ENCODE measurements at places on chromosomes 6 and 20.

DNA sequence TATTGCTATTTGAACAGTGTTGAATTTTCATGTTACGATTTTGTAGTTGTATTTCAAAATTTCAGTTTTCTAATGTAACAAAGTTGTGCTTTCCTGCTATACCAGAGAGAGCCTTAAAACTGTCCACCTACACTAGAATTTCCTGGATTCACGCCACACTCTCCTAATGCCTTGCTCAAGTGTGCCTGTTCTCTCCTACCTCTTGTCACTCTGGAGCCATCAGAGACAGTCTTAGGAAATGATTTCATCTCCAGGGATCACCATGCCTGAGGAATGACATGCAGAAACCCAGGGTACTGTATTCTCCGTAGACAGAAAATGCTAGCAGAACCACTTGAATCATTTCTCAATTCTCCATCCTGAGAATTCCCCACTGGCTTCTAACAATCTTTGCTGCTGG, 667.6 kb downstream of the KIF16B start:
- no peak for ATAC-seq

DNA sequence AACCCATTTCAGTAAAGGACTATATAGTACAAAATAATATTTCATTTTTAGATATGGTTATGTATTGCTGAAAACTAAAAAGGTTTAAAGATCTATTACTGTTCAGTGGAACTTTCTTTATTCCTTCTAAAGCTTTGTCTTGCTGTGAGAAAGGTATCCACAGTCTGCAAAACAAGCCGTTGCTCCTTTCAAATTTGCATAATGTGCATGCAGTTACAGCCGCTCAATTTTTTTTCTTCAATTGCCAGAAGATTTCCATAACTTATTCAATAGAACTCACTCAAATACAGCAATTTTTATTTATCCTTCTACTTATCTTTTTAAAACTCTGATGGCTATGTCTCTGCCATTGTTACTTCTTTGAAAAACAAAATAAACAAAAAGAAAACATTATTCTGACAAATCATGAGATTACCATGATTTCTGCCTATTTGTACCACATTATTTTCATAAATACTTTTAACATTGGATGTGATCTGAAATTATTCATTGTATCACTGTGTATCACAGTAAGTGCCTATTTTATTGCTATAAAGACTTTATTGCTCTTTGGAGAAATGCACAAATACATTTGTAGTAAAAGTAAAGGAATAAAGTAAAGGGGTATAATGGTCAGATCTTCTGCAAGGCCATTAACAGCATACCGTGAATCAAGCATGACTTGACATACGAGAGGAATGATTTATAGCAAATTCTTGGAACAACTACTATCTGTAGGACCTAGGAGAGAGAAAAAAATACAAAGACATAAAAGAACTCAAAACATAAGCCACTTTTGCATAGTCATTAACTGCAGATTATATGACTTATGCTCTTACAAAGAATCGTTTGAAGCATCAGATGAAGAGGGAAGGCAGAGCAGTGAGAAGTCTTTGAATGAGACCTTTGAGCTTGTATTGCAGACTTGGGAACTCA, 29.6 kb upstream of the HBS1L start:
- ATAC-seq: no peak

- ATAC-seq: peak; percentile 100
Observed at GRCh38 chr6:29011276-29011734, 6.2 kb upstream of the ZNF311 start.

GRCh38 chr6:39093149-39093708, 21.8 kb downstream of the SAYSD1 start:
- ATAC-seq: no peak

DNA sequence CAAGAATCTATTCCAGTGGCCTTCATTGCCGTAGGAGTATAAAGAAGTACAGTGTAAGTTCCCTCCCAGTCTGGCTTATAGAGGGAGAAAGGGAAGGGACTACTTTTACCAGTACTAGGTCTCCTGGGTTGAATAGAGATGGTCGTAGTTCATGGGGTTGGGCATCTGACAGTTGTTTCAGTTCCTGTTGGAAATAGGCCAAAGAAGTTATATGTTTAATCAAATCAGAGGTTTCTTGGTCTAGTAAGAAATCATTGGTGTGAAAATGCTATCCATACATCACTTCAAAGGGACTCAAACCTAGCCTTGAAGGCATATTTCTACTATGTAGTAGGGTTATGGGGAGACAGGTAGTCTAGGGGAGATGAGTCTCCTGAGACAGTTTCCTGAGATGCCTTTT, 45.6 kb upstream of the MAN1A1 start:
- no peak for ATAC-seq

- ATAC-seq: no peak
Observed at GRCh38 chr6:105869835-105870440, 216.2 kb upstream of the PRDM1 start.

- ATAC-seq: peak; percentile 15
Observed at GRCh38 chr6:156822747-156823206, 45.6 kb downstream of the ARID1B start.

- ATAC-seq: no peak
Observed at GRCh38 chr6:154243793-154244750, 112.5 kb downstream of the IPCEF1 start.

GRCh38 chr6:13765570-13765969, 48.8 kb downstream of the MCUR1 start:
- peak; percentile 39 for ATAC-seq

DNA sequence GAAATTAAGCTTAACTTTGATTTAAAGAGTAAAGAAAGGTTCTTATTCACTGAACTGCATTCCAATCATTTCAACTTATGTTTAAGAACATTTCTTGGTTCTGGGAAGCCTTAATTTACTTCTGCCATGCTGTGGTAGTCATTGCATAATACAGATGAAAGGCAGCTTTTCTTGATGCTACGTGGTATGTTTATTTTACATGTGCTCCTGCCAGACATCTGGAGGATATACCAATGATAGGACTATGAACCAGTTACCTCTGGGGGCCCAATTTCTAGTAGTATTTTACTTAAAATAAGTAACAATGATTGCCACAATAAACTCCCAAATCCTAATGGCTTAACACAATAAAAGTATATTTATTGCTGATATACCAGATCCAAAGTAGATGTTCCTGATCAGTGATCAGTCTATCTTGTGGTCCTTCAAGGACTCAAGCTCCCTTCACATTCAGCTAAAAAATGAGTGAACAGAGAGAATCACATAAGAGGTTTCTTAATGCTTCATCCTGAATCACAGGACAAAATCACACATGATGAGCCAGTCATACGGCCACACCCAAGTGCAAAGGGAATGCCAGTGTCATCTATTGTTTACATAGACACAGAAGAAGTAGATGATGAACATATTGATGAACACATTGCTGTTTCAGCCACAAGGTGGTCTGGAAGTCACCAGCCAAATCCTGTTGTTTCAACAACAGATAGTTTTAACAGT, 56.5 kb upstream of the CCN2 start:
- ATAC-seq: no peak

DNA sequence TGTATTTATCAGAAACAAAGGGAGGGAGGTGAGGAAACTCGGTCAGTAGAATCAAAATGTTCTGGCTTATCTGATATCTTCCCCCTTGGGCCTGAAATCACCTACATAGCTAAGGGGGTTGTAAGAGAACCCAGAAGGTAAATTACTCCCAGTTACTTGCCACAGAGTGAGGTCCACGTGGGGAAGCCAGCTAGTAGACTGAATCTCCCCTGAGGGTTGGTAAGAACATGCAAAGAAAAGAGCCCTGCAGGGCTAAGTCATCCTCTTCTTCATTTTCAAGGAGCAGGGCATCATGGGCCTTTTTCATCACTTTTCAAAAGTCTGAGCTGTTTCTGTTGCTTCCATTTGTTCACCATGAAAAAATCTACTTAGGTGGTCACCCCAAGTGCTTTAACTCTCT, 115.4 kb downstream of the QRSL1 start:
- no peak for ATAC-seq

DNA sequence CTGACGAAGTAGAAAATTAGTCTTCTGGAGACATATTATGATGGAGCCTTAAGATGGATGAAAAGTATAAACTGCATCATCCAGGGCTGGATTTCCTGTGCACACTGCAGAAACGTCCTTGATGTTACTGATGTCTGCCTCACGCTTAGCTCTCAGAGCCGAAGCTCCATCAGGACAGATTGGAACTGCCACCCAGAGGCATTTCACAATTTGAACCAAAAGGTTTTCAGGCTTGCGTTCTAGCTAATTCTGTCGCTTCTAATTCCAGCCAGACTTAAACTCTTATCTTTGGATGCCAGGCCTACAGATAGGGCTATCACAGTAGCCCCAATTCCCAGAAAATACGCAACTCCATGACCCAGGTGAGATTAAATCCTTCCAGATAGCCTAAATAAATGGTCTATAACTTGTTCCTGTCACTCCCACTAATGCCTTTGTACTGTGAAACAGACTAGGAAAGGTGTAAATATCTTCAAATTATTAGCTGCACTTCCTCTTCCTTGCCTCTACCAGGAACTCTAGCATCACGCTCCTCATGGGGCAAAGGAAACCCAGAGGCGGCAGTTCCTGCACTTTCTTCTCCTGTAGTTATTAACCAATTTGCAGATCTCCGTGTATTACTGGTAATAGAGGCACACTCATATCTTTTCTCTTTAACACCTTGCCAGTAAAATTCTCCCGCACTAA, 634.6 kb downstream of the PRKN start:
- ATAC-seq: no peak

GRCh38 chr6:126747728-126748540, 370.5 kb upstream of the RSPO3 start:
- ATAC-seq: peak; percentile 95

GRCh38 chr6:127464161-127464880, 5.1 kb upstream of the KIAA0408 start:
- no peak for ATAC-seq

GRCh38 chr20:24146231-24146634, 157.7 kb upstream of the GGTLC1 start:
- ATAC-seq: no peak

GRCh38 chr6:29747688-29748250, 24.5 kb downstream of the HLA-F start:
- no peak for ATAC-seq

DNA sequence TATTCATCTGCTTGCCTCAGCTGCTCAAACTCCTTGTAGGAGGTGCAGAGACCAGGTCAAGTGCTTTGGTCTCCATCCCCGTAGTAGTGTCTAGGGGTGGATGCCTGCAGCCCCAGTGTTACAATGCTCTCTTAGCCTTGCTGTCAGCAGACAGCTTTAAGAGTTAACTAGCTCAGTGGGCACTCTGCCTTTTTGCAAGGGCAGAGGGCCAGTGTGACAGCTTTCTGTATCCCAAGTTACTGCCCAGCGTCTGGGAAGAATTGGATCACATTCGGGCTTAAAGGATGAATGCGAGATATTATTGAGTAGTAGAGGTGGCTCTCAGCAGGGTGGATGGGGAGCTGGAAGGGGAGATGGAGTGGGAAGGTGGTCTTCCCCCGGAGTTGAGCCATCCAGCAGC, 339.9 kb upstream of the RNF217 start:
- ATAC-seq: no peak

DNA sequence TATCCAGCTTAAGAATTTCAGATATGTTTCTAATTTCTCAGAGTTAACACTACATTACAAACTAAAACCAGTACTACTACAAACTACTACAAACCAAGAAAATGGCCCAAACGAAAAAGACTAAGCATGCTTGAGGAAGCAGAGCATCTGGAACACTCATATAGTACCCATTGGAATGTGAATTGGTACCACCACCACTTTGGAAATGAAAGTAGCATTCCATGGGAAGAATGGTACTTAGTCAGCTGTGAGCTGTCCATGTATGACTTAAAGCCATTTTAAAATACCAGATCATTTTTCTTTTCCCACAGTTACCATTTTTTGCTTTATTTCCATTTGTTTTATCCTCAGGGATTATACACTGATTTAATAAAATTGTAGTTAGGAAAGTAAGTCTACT, 30.5 kb downstream of the FBXO9 start:
- no peak for ATAC-seq

- peak; percentile 47 for ATAC-seq
Observed at GRCh38 chr20:22686097-22686496, 101.7 kb upstream of the FOXA2 start.

GRCh38 chr6:40077315-40077714, 143.1 kb upstream of the MOCS1 start:
- no peak for ATAC-seq

GRCh38 chr20:62561182-62561581, 81.1 kb upstream of the SLCO4A1 start:
- no peak for ATAC-seq

DNA sequence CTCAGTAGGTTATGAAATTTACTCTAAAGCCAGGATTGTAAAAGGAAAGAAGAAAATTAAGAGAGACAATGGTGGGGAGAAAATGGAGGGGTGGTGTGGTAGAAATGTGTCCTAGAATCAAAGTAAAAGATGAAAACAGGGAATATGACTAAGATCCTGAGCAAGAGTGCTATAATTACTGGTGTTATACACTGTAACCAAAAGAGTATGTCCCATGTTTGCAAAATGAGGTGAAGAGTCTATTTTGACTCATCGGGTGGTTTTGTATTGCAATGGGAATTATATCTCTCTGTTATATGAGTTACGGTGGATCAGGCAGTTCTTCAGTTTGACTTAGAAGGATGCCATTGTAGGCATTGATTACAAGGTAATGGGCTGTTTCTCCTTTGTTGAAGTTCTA, 8.5 kb downstream of the L3MBTL3 start:
- no peak for ATAC-seq

DNA sequence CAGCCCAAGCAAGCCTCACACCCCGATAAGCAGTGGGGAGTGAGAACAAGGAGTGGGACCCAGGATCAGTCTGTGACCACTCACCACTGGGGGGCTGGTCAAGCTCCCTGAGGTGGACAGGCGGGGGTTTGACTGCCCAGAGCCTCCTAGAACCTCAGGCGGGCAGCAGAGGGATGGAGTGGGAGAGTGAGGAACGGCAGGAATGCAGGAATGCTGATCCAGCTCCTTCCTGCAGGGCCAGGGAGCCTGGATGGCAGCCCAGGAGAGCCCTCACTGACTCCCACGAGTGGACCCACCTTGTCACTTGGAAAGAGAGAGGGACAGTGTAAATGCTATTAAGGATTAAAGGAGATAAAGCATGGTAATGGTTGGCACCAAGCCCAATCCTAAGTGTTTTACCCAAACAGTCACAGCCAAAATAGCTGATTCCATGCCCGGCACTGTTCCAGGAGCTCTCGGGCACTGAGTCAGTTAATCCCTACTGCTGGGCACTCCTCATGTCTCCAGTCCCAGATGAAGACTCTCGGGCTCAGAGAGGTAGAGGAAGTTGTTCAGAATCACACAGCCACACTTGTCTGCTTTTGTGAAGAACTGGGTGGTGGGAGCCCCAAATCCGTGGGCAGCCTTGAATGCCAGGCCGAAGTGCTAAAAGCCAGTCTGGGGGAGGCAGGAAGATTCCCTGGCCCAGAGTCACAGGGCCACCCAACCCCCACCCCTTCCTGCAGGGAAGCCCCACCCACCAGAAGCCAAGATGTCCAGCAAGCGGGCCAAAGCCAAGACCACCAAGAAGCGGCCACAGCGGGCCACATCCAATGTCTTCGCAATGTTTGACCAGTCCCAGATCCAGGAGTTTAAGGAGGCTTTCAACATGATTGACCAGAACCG, 3.1 kb downstream of the MYL9 start:
- no peak for ATAC-seq

- ATAC-seq: no peak
Observed at GRCh38 chr6:41939176-41939847, 2.3 kb downstream of the CCND3 start.

All from motor neuron (in vitro differentiated cells).